ENCODE measurements at places on chromosomes 12 and 14.

- no peak for DNase-seq
Observed at GRCh38 chr12:12715459-12716150, 1.6 kb upstream of the CDKN1B start.

DNA sequence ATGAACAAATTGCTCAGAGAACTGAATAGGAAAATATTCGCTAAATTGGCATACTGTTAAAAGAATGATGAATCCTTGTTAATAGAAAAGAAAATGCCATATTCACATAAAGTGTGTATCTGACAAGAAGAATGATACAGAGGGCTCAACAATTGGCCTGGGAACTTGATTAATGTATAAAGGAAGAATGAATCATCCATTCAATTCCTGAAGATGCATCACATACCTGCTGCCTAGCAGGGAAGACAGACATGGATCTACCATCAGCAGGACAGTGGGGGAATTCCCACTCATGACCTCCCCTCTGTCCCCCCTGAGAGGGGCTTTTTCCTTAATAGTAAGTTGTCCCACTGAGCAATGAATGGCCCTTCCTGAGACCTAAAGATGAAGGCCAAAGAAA lies 13.5 kb downstream of the PTPN21 start:
- no peak for DNase-seq

DNA sequence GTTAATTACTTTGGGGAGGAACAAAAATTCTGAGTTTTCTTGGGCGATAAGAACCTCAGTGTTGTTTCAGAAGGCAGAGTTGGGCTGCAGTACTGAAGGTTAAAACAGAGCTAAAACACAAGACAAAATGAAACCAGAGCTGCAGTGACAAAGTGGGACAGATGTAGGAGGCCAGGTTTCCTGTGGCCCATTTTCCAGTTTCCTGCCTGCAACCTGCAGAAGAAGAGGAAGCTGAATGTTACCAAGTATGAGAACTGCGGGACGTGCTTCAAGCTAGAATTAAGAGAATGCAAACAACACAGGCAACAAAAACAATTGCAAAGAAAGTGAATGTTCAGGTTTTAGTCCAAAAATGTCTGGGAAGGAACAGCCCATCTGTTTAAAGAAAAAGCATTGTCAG lies 17.8 kb downstream of the ELK3 start:
- DNase-seq, result peak; percentile 60

DNA sequence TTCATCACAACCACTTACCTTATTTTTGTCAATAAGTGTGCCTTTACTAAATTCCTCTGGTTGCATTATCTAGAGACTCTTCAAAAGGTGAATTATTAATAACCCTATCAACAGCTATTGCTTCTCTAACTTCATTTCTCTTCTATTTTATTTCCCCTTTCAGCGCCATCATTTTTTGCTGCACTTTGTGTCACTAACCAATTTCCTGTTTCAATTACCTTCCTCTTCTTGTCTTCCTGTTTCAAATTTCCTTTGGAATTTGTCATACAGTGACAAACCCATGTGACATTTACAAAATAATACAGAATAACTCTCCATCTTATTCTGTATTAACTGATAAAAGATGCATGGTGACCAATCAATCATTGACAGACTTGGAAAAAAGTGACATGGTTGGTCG lies 12.2 kb upstream of the CLEC2A start:
- no peak for DNase-seq

DNA sequence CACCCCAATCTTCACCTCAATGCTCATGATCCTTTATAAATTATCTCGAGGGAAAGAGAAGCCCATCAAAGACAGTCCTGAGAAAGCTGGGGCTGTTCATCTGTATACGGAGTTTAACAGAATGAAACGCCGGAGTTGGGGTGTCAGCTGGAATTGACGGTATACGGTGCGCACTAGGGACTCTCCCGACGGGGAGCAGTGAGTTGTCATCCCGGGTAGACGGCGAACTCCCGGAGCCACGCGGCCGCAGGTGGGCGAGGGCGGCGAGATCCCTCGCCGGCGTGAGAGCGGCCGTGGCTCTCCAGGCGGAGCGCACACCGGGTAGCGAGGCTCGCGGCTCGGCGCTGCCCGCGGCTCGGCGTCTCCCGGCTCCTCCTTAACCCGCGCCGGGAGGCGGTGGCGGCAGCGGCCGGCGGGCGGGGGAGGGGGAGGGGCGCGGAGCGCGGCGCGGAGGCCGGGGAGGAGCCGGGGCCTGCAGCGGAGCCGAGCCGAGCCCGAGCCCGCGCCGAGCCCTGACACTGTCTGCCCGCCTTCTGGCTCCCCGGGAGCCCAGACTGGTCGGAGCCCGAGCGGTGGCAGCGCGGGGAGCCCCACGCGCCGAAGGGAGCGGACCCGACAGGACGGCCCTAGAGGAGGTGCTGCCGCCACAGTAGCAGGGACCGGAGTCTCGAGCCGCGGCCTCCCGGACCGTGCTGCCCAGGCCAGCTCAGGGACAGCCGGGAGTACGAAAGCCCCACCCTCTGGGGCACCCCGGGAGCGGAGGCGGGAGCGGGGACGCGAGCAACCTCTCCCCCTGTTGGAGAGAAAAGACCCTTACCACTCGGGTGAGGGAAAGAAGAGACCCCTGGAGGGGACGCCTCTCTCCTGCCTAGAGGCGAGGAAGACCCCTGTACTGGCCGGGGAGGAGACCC lies at the start of gene FOXJ2:
Gene FOXJ2, plus strand, starts transcription at position 475 of the 911 bp plus-strand sequence. CDS start 7,117 bp downstream, outside the sequence.
- DNase-seq, result peak; percentile 95

DNA sequence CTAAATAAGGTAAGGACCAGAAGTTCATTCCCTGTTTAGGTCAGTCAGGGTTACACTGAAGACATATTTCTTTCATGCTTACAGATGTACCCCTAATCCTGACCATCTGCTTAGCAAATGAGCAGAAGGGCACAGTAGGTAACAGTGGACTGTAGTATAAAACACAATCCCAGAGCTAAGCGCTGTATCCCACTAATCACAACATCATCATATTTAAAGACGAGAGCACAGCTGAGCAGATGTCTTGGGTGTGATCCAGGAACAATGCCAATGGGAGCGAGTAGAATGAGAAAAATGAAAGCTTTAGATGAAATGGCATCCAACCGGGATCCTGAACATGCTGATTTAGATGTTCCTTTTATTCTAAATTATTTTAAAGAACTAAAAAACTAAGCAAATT lies 213.4 kb downstream of the CCER1 start:
- DNase-seq, result peak; percentile 40

DNA sequence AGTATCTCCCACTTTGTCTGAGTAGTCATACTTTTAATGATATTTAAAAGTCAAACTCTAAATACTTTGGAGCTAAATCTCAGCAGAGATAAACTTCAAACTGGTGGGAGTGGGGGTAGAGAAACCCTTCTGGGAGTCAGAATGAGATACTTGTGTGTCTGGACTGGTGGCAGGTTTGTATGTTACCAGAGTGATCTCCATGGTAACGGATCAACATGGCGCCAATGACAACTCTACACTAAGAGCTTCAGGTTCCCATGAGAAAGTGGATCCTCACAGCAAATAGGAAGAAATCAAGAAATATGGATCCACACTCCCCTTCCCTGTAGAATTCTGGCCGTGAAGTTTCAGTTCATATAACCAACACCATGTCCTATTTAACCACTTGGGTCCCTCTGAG lies 121.9 kb downstream of the ETV6 start:
- DNase-seq, result no peak

GRCh38 chr12:63397807-63398206 lies 246.8 kb upstream of the AVPR1A start:
- DNase-seq, result no peak

DNA sequence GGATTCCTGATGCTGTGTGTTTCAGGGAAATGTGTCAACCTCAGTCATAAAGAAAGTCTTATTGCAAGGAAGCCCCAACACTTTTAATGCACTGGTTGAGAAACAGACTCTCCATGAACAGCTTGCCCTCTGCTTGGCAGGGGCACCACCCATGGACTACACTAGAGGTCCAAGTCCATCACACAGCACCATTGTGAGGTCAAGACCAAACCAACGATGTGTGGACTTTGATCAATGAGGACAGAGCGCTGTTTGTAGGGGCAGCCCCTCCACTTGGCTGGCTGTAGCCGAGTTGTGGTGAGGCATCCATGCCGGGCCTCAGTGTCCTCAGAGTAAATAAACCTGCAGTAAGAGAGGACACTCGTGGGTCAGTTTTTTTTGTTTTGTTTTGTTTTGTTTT lies 29.8 kb downstream of the ZFYVE21 start:
- DNase-seq, result no peak

GRCh38 chr12:85329913-85330312 lies 49.9 kb downstream of the ALX1 start:
- no peak for DNase-seq

DNA sequence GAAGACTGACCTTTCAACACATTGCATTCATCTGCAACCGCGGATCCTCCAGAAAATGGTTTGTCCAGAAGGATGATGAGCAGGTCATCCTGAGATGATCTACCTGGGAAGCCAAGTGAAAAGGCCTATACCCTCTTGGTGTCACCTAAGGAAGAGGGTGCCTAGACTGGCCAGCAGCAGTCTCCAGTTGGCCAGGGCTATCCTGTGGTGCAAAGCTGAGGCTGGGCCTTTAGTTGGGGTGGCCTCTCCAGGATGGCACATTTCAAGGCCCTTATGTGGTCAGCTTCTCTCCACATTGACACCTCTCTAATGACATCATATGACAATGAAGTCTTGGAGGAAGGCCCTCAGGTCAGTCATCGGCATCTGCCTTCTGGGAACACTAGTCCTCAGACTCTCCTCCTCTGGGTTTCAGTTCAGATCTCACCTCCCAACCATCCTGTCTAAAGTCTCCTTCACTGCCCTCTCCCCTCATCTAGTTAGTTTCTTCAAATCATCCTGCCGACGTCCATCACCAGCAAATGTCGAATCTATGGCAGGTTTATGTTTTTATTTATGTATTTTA lies 3.3 kb upstream of the SLC22A17 start:
- DNase-seq, result no peak

- DNase-seq, result peak; percentile 14
Observed at GRCh38 chr12:109433618-109434017, 43.5 kb downstream of the KCTD10 start.

- no peak for DNase-seq
Observed at GRCh38 chr12:601976-602699, 61.1 kb downstream of the NINJ2 start.

GRCh38 chr14:37045340-37046061 lies 126.9 kb downstream of the SLC25A21 start:
- DNase-seq, result no peak

GRCh38 chr12:24447678-24448077 lies 498.2 kb upstream of the SOX5 start:
- DNase-seq, result no peak

DNA sequence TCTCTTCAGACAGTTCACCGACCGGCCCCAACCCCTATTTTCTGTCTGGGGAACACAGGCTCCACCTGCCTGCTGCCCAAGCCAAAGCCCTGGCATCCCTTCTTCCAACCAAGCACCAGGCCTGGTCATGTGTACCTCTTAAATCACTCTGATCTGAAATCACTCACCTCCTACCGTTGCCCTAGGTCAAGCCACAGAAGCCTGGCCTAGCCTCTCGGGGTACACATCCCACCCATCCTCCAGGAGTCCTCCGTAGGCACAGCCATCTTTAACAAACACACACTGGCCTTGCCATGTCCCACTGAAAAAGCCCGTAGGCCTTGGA lies 81.8 kb downstream of the IRF2BPL start:
- no peak for DNase-seq

DNA sequence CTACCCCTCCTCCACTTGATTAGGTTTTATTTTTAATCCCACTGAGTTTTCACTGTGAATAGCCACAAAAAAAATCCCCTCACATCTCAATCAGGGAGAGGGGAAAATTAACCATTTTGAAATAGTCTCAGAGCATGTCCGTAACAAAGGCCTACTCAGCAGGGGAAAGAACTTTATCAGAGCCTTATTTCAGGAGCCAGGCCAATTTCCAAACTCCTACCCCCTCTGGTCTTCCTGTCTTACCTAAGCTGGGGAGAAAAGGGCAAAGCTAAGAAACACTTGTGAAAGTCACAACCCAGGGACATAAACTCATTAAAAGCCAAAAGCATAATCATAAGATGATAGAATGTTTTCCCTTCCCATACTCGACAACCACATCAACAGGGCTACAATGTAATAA lies 260.3 kb upstream of the DIO3 start:
- no peak for DNase-seq

DNA sequence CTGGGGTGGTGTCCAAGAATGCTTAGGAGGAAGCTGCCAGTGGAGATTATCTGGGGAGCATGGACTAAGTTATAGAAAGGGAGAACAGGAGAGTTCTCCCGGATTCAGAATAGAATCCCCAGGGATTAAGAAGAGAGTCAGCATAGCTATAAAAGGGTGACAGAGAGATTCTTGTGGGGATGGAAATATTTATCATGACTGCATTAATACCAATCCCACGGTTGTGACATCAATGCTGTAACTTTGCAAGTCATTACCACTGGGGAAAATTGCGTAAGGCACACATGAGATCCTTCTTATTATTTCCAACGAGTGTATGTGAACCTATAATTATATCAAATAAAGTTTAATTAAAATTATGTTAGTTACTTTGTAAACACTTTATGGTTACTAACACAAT lies 447.9 kb upstream of the TMEM132C start:
- no peak for DNase-seq

GRCh38 chr12:113875691-113876090 lies 90.4 kb downstream of the RBM19 start:
- DNase-seq, result no peak

GRCh38 chr14:81269100-81269978 lies 48.6 kb upstream of the GTF2A1 start:
- DNase-seq, result peak; percentile 61

DNA sequence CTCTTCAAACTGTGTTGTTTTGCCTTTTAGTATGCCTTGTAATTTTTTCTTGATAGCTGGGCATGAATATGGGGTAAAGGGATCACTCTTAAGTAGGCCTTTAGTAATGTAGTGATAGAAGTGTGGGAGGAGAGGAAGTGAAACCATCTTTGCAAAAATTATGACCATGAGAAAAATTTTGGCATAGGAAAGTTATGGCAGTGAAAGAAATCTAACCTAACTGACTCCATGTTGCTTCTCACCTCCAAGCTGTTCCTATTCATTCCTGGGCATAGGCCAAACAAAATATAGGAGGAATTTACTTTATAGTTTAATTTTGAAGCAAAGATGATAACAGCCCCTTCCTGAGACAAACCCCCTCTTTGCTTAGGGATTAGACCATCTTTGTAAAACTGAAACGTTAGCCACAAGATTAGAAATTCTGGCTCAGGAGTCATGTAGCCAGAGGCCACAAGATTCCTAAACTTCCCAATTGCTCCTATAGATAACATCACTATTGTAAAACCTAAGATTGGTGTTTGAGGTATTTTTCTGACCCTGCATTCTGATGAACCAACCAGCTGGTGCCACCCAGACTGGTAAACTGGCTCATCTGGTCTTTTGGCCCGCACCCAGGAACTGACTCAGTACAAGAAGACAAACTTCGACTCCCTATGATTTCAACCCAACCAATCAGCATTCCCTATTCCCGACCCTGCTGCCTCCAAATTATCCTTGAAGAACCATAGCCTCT lies 45.8 kb downstream of the CRADD start:
- DNase-seq, result no peak

DNA sequence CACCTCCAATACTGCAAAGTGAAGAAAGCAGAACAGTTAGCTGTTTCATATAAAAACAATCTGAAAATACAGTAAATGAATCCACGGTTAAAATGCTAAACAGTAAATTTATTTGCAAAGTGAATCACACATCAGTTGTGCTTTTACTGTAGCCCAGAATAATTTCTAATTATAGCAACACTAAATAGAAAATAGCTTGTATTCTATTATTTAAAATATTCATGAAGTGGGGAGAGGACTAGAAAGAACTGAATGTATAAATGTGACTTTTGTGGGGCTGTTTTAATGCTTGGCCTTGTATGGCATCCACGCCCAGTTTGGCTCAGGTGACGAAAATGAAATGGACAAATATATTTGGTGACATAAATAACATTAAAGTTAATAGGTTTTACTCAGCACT lies 148.2 kb downstream of the ATP23 start:
- no peak for DNase-seq

- no peak for DNase-seq
Observed at GRCh38 chr12:104638851-104639240, 182.1 kb downstream of the CHST11 start.

All from muscle of back (tissue), 13 donors.